ENCODE measurements at places on chromosomes 3 and 15.
A peak's percentile ranks its signal among the peaks of the same experiment; 100 is the strongest.

- DNase-seq, result no peak
Observed at GRCh38 chr3:143002727-143003126, 1.4 kb downstream of the U2SURP start.

- DNase-seq, result peak; percentile 65
Observed at GRCh38 chr3:124174476-124174875, 182.6 kb upstream of the ROPN1 start.

GRCh38 chr15:91055548-91056331 is 33.3 kb upstream of the VPS33B start:
- DNase-seq, result peak; percentile 67

DNA sequence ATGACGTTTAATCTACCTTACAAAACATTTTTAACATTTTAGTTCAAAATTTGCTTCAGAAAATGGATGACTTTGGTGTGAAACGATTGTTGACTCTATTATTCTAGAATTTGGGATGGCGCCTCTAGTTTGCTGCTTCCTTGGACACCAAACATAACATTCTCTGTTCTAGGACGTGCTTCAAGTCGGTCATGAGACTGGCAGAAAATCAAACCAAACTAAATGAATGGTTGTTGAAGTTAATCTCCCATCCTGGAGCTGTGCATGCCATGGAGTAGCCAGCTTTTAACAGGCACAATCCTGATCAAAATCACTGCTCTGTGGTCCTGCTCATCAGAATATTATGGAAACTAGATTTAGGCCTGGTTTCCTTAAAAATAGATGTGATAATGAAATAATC is 9.6 kb upstream of the LRRFIP2 start:
- DNase-seq, result no peak

- DNase-seq, result peak; percentile 95
Observed at GRCh38 chr3:37504583-37505357, 330.4 kb upstream of the LRRFIP2 start.

DNA sequence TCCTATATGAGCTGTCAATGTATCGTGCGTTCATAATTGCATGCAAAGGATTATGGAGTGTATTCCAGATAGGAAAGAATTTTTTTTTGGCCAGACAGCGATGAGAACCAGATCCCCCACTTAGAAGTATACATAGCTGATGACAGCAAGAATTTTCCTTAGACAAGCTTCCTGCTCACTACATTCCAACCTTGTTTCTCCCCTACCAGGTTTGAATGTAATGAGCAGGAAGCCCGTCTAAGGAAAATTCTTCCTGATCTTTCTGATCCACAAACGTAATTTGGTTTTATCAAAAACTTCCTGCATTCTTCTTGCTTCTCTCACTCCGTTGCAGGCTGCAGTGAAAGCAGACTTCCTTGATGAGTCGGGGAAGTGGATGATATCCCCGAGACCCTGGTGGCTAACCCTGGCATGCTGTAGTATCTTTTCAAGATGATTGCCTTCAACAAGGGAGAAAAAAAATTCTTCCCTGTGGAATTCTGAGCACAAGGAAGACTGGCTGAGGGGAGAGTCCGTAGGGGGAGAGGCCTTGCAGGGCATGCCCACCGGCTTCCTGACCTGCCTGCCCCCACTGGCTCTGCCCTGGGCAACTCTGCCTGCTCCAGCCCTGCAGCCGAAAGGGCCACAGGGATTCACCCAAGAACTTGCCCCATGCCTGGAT is 243.1 kb downstream of the TLE3 start:
- peak; percentile 56 for DNase-seq

- DNase-seq, result no peak
Observed at GRCh38 chr3:32844914-32845313, 27.1 kb downstream of the TRIM71 start.

All from umbilical cord (tissue), 2 donors.